ENCODE measurements at places on chromosomes 3 and 15.

- no peak for DNase-seq
Observed at GRCh38 chr3:182722907-182723306, 70.4 kb upstream of the ATP11B start.

DNA sequence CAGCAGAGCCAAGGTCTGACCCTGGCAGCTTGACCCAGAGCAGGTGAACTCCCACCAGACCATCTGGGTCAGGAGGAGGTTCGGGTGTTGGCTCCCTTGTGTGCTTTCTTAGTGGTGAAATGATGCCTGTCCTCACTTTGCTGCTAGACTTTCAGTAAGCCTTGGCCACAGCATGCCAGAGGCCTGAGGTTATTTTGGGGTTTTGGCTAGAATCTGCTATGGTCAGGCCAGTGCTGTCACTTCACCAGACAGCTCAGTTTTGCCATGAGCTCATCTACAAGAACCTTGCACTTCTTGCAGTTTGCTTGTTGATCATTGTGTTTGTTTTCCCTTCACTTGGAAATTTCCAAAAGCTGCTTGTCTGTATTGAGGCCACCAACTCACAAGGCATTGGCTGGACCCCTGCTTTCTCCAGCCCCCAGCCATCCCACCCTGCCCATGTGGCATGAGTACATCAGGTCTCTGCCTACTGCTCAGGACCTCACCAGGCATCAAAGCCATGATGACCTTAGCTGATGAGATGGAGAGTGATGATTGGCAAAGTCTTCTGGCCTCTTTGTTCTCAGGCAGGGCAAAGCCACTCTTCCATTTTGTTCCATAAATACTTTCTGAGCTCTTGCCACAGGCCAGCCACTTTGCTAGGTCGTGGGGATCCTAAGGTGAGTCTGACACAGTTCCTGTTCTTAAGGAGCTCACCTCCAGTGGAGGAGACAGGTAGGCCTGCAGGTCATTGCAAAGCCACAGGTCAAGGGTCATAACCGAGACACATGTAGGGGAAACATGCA lies 122.6 kb downstream of the ARNT2 start:
- DNase-seq = no peak

GRCh38 chr15:38168467-38169070 lies 84.1 kb upstream of the SPRED1 start:
- DNase-seq = no peak

- no peak for DNase-seq
Observed at GRCh38 chr3:42451116-42451515, 40.7 kb upstream of the LYZL4 start.

DNA sequence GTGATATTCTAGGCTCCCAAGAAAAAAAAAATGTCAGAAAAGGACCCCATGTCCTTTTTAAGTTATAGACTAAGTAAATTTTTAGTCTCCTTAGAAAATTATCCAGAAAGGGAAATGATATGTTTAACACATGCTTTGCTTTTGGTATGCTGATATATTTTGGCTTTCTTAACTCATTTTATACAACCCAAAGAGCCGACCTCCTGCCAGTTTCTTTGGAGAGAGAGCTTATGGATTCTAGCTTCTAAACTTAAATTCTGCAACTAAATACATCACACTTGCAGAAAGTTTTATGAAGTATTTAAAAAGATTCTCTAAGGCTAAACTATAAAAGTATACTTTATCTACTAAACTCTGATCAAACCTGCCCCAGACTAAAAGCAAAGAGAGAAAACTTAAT lies 43.9 kb upstream of the ZPLD1 start:
- DNase-seq = no peak

DNA sequence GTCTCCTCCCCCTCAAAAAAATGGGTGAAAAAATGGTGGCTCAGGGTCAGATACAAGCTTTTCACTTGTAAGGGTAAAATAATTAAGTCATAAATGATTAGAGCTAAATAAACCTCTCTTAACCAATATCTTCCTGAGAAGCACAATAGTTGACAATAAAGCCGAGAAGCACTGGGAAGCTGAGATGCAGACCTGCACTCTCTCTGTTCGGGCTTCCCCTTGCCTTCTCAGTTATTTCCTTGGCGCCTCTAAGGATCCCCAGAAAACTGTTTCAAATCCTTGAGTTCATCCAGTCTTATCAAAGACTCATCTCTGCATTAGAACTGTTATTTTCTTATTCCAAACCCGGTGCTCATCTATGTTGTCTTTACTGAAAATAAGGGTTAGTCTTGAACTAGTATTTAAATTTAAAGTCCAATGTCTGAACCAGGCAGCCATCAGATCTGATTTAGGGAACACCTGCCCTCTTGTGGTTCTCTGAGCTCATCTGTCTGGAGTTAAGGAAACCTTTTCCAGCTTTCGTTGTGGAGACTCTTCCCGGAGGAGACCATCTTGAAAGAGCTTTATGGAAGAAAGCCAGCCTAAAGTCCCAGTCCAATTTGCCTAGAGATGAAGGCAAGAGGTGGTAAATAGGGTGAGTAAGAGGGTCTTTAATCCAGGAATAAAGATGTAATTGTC lies 256.4 kb upstream of the MCTP2 start:
- no peak for DNase-seq

GRCh38 chr3:13715961-13716360 lies 163.9 kb downstream of the WNT7A start:
- DNase-seq = no peak

DNA sequence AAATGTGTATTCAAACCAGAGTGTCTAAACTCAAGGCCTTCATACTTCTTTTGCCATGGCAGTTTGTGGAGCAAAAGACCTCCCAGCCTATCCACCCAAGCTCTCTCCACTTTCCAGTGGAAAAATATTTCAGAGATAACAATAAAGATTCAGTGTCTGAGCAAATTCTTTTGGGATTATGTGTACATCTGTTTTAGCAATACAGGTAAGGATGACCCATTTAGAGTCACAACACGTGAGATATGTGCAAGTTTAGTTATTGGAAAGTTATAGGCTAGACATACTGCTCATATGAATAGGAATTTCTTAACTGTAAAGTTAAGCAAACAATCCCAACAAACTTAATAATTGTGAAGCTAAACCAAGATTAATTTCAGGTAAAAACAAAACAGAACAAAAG lies 174.5 kb upstream of the LRIG1 start:
- DNase-seq = no peak

DNA sequence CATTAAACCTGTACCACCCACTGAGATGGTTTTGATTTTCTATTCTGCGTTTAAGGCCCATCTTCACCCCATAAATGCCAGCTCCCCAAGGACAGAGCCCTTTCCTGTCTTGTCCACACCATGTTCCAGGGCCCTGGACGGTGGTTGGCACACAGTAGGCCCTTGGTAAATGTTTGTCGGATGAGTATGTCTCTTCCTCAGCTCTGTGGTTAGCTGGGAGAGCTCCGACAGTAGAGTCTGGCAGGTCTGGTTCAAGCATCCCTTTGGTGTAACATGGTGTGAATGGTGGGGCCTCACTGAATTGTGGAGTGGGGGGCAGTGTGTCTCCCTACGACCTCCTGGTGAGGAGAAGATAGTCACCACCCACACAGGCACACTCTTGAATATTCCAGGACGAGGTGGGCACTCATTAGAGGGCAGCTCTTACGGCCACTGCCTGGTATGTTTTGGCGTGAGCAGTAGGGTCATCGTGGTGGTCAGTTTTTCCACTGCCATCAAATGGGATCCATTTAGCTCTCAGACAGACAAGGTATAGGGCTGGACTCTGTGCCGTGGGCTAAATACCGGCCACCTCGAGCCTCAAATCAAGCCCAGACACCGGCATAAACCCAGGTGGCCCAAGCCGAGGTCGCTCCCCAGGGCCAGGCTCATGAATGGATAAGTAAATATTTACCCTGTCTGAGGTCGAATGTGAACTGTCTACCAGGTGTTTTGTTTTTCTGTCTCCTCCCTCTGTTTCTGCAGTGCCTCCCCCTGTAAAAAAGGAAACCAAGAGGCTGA lies 61.3 kb downstream of the SMAD3 start:
- DNase-seq = no peak

GRCh38 chr3:29475305-29475840 lies 194.5 kb downstream of the RBMS3 start:
- DNase-seq = no peak

DNA sequence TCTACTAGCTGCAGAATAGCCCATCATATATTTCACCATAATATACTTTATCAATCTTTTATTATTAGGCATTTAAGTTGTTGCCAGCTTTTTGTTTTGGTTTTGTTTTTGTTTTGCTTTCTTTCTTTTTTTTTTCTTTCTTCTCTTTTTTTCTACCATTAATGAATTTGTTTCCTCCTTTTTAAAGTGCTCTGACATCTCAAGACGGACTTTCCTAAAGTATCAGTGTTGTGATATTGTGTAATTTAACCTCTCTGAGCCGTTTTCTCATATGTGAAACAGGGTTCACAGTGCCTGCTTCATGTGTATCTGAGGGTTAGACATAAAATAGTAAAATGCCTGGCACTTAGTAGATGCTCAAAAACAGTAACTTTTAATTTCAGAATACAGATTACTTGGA lies 109.5 kb upstream of the IL12A start:
- DNase-seq = no peak

DNA sequence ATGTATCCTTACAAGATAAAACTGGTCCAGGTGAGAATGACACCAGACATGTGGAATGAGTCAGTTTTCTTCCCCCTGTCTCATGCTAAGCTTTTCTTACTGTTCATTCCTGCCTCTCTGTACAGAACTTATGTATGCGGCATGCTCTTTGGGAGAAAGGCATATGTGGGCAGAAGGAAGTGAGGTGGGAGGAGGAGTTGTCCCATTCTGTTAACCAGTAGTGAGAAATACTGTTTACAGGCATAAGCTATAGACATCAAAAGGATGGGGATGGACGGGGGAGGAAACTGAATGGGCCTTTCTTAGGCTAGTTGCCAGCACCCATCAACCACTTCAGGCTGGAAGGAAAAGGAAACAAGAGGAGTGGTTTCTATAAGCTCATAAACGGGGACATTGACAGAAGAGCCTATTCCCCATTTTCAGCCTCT lies 143.6 kb upstream of the BHLHE40 start:
- DNase-seq = no peak
